NCI-H2171 (cell line): ENCODE measurements at places on chromosomes 1 and 21.

DNA sequence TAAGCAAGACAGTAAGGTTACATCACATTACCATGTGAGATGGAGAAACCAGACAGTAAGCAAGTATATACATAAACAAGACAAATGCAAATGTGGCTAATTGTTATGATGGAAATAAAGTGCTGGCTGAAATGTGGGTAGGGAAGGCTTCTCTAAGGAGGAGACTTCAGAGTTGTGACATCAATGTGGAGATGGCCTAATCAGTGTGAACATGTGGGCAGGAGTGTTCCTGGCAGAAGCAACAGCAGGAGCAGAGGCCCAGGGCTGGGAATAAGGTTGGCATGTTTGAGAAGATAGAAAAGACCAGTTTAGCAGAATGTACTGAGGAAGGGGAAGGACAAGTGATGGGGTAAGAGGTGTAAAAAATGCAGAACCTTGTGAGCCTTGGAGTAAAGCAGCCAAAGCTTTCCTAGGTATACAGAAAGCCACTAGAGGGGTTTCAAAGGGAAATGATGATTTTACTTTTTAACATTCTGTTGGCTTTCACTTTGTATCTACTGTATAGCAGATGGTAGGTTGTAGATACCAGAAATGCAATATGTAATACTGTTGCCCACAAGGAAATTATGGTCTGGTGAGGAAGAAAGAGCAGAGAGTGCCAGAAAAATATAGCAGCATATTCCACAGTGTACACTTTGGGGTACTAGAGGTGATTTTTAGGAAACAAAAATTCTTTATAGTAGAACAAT lies 197.4 kb downstream of the FGGY start:
- no peak for DNase-seq

- DNase-seq = no peak
Observed at GRCh38 chr1:160774886-160775719, 20.9 kb upstream of the LY9 start.

DNA sequence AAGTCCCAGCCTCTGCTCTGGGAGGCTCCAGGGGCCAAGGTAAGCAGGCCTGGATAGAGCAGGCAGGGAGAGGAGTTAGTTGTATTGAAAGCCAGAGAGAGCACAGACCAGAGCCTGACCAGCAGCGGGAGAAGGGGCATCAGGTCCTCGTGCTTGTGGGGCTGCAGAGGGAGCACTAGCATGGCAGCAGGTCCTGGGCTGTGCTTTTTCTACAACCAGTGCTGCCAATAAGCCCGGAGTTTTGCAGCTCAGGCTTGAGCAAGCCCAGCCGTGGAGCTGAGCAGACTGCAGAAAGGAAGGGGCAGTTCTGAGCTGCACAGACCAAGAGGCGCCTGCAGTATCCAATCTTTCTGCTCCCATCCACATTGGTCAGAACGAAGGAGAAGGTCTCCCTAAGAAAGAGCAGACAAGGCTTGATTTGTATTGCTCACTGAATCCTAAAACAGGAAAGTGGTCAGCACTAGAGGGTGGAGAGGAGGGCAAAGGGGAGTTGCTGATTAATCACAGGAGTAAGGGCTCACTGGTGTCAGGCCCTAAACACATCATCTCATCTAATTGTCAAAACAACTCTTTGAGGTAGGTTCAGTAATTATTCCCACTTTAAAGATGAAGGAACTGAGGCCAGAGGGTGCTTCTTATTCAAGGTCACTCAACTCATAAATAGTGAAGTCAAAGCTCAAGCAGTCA lies 2.7 kb downstream of the DENND2D start:
- DNase-seq = no peak

- DNase-seq = no peak
Observed at GRCh38 chr1:27481994-27482620, 7.9 kb downstream of the WASF2 start.

DNA sequence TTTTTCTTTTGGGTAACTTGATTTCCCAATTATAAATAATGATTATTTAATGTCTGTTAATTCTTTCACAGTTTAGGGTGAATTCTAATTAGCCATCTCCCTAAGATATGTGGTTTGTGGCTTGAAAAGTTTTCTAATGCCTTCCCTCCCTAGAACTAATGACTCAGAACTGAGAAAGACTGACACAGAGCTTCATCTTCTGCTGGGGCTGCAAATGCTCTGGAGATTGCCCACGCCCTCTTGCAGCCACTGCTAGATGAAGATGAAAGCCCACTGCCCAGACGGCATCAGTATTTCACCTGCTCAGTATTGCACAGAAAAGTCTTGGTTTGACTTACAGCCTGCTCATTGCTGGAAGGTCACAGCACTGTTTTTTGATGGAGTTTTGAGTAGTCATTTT lies 101.5 kb downstream of the ST6GALNAC3 start:
- DNase-seq = no peak

GRCh38 chr21:31566064-31566463 lies 93.4 kb upstream of the SOD1 start:
- DNase-seq = no peak

GRCh38 chr1:184532199-184532598 lies 145.4 kb downstream of the C1orf21 start:
- DNase-seq = no peak

DNA sequence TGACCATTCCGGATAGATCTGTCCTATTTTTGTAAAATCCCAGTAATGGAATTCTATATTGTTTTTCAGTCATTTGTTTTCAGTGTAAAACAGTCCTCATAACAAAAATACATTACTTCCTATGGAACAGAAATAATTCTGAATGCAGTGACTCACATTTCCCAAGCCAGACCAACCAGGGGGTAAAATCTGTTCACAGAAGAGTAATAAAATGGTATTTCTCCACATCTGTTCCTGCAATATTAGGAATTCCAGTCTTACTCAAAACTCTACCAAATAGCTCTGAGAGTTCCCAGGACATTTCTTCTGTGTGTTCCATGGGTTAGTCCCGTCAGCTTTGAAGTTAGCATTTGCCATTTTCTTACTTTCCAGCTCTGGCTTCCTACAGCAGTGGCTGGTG lies 2.6 kb upstream of the DDR2 start:
- no peak for DNase-seq

- no peak for DNase-seq
Observed at GRCh38 chr1:3623441-3624199, 1.2 kb upstream of the TPRG1L start.

- no peak for DNase-seq
Observed at GRCh38 chr1:197184190-197184589, 37.7 kb upstream of the ASPM start.

DNA sequence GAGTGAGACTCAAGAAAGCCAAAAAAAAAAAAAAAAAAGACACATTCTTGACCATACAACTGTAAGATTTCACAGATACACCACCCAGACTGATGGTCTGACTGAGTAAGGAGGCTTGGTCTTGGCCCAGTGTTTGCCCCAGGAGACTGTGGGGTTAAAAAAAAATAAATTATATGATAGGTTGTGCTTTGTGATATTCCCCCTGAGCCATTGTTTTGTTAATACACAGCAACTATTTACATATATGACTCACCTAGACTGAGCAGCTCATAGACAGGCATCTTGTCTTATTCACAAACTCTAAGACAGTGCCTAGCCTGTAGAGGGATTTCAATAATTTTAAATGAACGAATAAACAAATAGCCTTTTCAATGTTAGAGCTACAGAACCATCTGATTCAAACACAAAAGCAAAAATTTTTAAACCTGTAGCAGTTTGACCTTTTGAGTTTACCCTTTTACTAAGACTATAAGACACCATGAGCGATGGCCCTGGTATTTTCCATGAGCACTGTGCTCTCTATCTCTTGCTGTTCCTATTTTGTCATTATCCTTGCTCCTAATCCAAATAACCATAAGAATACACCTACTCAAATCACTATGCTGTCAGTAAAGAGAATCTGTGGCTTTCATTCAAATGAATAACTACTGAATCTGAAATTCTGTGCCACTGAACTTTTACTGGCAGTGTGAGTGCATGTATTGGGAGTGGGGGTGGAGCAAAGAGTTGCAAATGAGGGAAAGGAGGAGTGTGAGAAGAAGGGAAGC lies 199.4 kb upstream of the PTBP2 start:
- no peak for DNase-seq

- DNase-seq = no peak
Observed at GRCh38 chr1:202956969-202957368, 1.1 kb downstream of the ADIPOR1 start.

DNA sequence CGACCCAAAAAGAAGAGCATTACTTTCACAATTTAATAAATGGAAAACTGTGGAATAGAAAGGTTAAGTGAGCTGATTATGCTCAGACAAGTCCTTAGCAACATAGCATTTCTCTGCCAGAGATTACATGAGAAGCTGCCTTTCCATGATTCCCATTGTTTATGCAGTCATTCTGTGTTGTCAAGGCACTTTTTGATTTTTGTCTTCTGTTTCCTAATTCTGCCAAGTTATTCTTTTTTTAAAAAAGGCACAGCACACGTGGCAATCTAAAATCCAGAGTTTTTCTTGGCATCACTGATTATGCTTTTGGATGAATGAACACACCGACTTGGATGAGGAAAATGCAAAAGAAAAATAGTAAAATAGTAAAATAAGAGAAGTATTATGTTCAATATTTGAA lies 185.0 kb downstream of the RGS7 start:
- no peak for DNase-seq

DNA sequence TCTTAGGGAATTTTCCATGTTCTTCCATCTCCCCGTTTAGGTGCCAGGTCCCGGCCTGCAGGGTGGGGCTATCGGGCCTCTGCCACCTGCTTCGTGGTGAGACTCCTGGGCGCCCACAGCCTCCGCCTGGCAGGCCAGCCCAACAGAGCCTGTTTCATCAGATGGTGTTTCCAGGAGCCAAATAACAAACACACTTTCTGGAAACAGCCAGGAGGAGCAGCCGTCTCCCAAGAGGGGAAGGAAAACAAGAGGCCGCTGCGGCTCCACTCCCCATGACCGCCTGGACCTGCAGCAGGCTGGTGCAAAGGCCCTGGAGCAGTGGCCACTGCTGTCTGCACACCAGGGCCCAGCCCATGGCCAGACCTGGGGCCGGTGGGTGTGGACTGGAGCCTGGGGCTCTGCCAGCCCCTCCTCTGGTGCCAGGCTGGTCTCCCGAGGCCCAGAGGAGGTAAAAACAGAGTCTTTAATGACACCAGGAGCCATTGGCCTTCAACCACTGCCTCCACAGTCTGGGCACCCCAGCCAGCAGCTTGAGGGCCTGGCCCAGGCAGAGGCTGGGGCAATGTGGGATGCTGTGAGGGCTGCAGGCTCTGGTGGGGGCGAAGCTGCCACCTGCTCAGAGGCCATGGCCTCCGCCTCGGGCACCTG lies 55.0 kb downstream of the SLX9 start:
- peak; percentile 39 for DNase-seq

- no peak for DNase-seq
Observed at GRCh38 chr1:169999761-170000160, 74.7 kb downstream of the KIFAP3 start.

GRCh38 chr1:241203817-241204216 lies 153.2 kb downstream of the RGS7 start:
- no peak for DNase-seq

GRCh38 chr1:27141266-27142003 lies 13.5 kb downstream of the SLC9A1 start:
- peak; percentile 59 for DNase-seq

GRCh38 chr1:193143285-193143684 lies 21.5 kb downstream of the CDC73 start:
- no peak for DNase-seq

DNA sequence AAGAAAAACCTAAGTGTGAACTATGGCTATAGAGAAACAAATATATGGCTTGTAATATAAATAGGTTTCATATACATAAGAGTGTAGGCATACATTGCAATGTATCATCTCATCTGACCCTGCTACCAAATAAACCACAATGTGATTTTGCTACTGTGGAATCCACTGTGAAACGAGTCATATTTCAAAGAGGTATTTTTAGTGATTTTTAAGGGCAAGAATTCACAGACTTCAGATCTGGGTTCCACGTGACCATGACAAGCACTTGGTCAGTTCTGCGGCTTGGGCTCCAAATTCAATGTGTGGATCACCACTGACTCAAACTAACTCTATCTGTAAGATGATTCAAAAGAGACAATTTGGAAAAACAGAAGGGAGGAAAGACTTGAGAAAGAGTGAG lies 147.0 kb upstream of the ERG start:
- DNase-seq = no peak

DNA sequence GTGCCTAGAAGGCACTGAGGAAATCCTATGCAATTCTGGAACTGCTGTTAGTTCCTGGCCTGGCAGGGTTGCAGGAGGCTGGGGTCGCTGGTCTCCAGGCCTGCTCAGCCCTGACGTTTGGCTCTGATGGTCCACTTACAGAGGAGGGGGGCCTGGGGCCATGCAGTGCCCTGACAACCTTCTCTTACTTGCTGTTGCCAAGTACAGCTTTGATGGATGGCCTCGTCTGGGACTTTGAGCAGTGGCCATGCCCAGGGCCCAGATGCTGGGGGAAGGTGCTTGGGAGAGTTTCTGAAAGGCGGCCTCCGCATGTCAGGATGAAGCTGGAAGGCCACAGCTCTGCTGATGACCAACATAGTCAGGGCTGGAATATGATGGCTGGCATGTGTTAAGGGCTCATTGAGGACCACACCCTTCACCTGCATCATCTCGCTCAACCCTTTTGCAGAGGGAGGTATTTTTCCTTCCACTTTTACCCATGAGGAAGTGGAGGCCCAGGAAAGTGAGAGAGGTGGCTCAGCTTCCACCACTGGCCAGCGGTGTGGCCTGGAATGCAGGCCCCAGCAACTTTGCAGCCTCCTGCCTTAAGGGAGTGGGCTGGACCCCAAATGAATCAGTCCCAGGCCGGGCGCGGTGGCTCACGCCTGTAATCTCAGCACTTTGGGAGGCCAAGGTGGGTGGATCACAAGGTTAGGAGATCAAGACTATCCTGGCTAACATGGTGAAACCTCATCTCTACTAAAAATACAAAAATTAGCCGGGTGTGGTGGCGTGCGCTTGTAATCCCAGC lies 34.7 kb upstream of the LRRC3 start:
- no peak for DNase-seq

DNA sequence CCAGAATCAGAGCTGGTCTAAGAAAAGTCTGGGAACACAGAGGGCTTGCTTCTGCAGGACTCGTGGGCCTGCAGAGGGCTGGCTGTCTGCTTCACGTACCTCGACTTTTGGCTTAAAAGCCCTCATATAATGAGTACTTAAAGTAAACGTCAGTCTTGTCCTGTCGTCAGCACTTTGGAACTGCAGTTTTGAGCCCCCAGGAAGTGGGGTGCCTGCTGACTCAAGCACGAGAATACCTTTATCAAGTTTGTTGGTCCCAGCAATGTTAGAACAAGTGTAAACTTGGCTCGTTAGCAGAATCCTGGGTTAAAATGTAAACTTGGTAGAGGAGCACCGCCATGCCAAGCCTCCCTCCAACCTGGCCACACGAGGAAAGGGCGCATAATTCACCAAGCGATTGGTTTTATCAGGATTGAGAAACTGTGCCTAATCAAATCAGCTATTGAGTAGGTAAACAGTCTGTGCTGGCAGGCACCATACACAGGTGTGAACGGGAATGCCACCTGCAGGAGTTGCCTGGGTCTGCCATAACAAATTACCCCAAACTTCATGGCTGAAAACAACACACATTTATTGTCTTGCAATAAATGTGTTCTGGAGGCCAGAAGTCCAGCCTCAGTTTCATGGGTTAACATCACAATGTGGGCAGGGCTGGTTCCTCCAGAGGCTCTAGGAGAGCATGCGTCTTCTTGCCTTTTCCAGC lies 45.0 kb upstream of the FHAD1 start:
- no peak for DNase-seq
